NCI-H446 treated with DMSO at 0.1 percent for 48 hours (cell line): ENCODE measurements at places on chromosomes 12 and 14.

DNA sequence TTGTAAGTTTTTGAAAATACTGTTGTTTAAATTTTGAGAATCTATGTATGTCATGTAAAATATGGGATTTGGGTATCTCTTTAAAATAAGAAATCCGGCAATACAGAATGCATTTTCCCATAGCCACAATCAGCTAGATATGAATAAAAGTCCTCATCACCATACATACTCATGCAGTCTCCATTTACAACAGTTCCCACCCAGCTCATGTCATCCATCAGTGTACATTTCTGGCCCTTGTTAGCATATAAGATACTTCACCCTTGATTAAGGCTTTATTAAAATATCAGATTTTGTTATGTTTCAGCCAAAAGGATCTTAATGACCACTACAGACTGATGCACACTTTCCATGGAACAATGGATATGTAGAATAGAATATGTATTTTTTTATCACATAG, 218.0 kb downstream of the DPY19L2 start:
- no peak for DNase-seq

DNA sequence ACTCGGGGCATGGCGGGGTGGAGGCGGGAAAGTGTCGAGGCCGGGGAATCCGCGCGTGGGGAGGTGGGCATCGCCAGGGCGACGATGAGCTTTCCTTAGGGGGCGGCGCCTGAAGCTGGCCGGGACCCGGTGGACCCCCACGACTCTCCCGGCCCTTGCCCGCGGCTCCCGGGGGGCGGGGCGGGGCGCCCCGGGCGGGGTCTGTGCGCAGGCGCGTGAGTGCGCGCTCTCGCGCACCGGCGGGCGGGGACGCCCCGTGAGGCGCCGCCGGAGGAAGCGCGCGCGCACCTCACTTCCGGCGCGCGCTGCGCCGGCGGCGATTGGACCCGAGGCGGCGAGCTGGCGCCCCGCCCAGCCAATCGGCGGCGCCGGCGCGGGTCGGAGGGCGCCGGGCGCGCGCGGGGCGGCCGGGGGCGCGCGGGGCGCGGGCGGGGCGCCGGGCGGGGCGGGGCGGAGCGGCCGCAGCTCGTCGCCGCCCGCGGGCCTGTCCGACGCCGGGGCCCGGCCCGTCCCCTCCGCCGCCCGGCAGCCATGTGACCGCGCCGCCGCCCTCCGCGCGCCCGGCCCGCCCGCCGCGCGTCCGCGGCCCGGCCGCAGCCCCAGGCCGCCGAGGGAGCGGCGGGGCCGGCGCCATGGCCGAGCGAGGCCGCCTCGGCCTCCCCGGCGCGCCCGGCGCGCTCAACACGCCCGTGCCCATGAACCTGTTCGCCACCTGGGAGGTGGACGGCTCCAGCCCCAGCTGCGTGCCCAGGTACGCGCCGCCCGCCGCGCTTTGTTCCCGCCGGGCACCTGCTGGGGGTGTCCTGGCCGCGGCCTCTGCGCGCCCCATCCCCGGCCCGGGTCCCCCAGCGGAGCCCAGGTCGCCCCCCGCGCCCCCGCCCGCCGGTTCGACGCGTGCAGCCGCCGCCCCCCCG, at the start of gene PACS2:
Gene PACS2 (plus strand): TSS at position 462 of the 914 bp plus-strand sequence. CDS start 171 bp downstream, at position 633.
- peak; percentile 55 for DNase-seq

DNA sequence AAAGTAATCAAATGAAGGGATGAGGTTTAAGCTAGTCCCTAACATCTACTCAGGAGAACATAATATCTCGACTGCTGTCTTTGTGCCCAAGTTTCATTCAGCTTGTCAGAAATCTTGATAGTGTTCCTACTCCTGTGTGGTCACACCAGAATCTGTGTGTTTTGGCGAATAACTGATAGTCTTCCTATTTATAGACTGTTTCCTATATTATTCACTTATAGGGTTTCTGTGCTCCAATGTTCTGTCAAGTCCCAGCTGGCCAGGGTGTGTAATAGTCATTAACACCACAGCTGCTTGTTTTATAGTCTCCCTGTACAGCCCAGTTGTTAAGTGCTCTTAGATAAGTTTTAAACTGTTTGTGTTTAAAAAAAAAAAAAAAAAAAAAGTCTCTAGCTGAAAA, 45.9 kb downstream of the GPR135 start:
- DNase-seq: no peak

- no peak for DNase-seq
These were observed 108.6 kb upstream of the TTC7B start for GRCh38 chr14:90924621-90925340.

DNA sequence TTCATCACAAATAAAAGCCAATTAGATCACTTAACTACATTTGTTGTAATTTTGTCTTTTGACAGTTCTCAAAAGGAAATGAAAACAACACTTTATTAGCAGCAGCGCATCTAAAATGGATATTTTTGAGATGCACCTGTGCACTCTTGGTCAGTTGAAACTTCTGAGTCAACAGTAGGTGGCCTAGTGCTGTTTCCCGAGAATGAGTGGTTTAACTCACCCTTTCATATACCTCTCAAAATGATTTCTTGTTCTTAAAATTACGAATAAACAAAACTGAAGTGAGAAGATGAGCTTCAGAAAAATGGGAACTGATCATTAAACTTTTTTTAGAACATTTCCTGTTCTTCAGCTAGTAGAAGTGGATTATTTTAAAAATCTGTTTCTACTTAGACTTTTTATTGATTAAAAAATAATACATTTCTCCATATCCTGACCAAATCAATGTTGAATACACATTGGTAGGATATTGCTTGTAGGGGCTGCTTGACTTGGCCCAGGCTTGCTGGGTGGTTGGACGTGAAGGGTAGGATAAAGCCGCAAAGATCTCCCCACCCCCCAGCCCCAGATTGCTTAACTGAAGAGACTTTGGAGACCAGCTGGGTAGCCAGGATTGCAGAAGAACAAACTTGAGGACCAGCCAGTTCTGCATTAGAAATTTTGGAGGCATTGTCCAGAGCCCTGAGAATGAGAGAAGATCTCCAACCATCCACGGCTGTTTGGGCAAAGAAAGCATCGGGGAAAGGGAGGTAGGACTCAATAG, 22.3 kb upstream of the STK38L start:
- DNase-seq: no peak

GRCh38 chr14:22384167-22384549, 204.9 kb downstream of the DAD1 start:
- no peak for DNase-seq

GRCh38 chr12:110566993-110567392, 16.1 kb downstream of the PPTC7 start:
- no peak for DNase-seq
